NCI-H1694 treated with DMSO at 0.1 percent for 48 hours (cell line): ENCODE measurements at places on chromosomes 2 and 18.
A peak's percentile ranks its signal among the peaks of the same experiment; 100 is the strongest.

GRCh38 chr2:3349211-3349693, 28.4 kb downstream of the EIPR1 start:
- peak; percentile 36 for DNase-seq

- no peak for DNase-seq
Measured at GRCh38 chr18:21960189-21960588, 209.2 kb upstream of the GATA6 start.

DNA sequence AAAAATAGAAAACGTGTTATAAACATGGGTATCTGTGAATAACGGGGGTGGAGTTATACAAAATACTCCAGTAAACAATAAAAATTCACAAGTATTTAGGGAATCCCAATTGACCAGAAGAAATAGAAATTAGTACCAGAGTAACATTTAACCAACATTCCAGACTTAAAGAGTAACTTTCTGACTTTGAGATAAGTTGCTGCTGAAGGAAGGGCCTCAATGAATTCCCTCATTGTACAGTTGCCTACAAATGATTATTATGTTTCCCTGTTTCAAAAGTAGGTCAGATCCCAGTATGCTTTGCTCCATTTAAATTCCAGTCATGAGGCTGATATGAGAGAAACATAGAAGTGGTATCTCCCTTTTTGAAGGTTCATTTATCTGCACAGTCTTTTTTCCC, 88.3 kb upstream of the KCNH7 start:
- no peak for DNase-seq

DNA sequence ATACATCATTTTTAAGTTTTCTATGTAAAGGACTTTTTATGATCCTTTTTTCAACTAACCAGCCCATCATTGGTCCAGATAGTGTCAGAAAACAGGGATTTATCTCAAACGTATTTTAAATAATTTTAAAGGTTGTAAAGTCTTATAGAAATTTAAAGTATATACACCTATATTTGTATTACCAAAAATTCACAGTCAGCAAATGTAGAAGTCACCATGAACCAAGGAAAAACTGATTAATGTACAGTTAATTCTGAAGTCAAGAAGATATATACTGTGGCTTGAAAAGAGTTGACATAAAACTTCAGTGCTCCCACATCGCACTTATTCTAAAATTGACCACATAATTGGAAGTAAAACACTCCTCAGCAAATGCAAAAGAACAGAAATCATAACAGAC, 52.4 kb upstream of the MAP2 start:
- no peak for DNase-seq

- no peak for DNase-seq
Measured at GRCh38 chr2:42922790-42923579, 130.6 kb upstream of the HAAO start.

DNA sequence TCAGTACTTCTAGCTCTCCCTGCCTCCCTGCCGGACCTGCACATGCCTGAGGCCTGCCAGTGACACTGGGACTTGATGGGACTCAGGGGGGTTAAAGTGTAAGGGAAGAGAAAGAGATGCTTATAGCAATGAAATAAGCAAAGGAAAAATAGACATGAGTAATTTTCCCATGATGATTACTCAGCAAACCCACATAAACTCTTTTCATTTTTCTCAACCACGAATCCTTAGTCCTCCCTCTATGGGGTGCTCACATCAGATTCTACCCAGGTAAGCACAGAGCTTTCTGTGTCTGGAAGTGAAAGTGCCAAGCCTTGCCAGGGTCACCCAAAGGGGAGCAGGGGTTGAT, 44.8 kb upstream of the ANKRD62 start:
- no peak for DNase-seq

- DNase-seq = peak; percentile 45
Measured at GRCh38 chr2:50955081-50955480, 76.9 kb downstream of the NRXN1 start.

- DNase-seq = no peak
Measured at GRCh38 chr2:25651782-25652455, 21.5 kb downstream of the DTNB start.

DNA sequence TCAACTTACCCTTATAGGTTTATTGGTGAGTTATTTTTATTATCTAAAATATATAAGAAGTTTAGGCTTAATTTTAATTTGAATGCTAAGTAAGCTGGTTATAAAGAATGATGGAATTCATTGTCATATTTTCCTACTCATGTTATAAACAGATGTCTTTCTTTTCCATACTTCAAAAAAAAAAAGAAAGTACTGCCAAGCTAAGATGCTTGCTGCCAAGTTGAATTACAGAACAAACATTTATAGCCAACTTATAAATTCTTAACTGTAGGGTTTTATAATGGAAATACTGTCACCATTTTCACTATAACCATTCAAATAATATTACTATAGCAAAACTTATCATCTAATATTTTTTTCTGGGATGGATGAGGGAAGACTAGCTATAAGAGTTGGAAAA, 676.0 kb downstream of the NRXN1 start:
- DNase-seq = no peak

DNA sequence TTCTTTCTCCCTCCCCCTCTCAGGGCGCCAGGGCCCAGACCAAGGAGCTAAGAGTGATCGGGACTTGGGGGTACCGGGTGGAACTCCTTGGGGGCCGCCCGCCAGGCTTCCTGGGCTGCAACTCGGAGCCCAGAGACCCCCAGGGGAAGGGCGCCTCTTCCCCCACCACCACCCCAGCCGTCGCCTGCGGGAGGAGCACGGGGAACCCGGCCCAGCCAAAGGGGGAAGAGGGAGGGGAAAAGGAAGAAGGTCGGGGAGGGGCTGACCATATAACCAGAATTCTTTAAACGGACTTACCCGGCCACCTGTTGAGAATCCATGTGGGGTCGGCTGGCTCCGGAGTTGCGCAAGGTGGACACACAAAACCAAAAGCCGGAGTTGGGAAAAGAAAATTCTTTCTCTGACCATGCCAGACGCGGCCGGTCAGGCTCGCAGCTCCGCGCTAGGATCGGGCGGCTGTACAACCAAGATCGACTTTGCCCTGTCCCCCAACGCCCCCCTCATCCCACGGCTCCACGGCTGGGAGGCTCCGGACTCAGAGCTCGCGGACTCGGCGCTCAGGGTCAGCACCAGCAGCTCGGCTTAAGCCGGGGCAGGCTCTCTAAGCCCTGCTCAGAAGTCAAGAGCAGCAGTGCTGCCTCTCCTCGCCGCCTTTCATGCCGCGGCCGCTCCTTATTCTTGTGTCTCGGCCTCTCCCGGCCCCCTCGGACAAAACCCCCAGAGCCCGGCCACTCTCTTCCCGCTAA, 6.3 kb upstream of the SIX3 start:
- DNase-seq = peak; percentile 8

DNA sequence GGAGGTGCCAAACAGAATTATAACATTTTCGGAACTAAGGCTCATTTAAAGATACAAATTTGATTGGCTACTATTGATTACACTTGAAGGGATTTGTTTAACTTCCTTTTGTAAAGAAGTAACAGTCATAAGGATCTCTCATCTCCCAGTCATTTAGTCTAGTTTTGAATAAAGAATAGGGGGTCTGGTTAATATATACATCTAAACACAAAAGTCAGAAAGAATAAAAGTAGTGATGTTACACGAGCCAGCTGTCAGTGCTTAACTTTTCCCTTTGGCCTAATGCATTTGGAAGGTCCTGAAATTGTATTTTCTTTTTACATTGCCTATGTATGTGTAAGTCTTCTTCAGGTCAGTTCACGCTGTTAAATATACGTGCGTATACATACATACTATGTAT, 8.1 kb downstream of the SEPTIN2 start:
- no peak for DNase-seq

- DNase-seq = no peak
Measured at GRCh38 chr2:209933499-209934483, 68.6 kb upstream of the RPE start.

DNA sequence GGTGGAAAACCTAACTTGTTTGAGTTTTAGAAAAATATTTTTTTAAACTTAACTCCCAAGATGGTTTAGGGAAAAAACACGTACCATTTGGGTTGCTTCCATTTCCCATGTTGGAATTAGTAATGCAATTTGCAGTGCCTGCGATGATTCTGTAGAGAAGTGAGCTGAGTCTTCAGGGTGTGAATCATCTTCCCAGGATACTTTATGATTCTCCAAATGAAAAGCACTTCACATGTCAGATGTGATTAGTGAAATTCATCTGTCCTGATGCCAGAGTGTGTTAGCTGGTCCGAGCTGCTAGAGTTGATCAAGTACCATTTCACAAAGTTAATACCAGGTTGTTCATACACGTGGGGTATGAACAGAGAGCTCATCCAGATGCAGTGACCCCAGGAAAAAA, 59.1 kb downstream of the ACOXL start:
- DNase-seq = no peak

- DNase-seq = no peak
Measured at GRCh38 chr18:3248062-3248657, 559 bp downstream of the MYL12A start.

DNA sequence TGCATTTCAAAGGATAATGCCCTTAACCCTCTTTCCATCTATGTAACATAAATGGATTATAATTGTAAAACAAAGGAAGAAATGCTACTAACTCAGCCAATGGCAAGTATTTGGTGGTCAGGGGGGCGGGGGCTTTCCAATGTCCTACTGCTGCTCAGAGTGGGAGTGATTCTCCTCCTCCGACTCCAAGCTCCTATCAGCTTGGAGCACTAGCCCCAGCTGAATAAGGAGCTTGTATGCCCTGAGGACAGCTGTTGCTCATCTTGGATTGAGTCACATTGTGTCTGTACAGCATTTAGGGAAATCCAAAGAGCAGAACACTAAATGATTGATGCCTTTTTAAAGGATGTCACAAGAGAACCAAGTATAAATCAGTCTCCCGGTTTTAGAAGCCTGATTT, 105.6 kb upstream of the ZNF521 start:
- no peak for DNase-seq

DNA sequence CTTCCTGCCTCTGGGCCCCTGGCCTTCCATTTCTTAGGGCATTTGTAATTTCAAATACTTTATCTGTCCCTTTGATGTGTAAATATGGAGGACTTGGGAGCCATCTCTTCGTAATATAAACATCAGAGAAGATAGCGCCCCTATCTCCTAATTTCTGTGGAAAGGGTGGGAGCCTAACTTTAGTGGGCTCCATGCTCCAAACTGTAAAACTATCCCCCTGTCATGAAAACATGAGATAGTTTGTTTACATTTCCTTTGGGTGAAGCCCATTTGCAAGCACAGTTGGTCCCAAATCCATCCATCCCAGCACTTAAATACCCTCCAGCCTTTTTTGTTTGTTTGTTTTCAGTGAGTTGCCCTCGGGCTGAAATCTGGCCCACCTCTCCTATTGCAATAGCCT, 782.6 kb upstream of the FSHR start:
- DNase-seq = no peak

DNA sequence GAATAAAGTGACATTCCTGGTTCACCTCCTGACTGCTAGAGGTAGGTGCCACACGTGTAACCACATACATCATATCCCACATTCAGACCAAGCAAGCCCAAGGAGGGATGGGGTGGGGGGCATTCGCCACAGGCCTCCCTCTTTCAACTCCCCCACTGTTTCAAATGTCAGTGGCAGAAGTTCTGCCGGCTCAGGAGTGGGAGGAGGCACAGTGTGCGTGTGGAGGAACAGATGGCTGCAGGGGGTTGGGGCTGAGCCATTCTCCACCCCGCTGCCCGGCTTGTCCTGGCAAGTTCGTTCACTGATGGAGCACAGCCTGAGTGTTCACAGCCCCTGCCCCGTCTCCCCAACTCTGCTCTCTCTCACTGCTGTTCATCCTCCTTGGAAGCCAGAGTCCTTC, 75.4 kb upstream of the TANC1 start:
- peak; percentile 93 for DNase-seq

DNA sequence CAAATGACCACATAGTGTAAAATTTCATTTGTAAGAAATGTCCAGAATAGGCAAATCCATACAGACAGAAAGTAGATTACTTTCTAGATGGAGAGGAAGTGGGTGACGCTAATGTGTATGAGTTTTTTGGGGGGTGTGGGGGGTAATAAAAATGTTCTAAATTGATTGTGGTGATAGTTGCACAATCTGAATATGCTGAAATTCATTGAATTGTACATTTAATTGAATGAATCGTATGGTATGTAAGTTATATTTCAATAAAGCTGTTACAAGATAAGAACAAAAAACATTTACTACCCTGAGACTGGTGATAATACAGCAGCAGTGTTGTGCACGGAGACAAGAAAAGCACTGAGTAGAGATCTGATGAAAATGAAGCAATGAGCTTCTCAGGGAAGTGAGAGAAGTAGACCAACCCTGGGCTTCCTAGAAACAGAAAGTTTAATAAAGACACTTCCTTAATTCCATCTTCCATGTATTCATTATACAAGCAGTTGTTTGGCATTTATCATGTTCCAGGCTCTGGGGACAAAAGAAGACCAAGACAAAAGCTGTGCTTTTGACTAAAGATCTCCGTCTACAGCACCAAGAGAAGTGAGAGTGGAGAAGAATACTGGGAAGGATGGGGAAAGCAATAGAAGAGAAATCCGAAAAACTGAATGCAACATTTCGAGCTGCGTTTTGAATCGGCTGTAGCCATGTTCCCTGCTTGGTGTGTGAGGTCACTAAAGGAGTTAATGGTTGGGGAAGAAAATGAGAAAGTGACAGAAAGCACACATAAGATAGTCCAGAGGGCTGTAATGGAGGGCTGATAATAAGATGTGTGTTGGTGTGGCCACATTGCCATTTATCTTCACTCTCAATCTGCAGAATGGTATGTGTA, 1.8 kb upstream of the PDE11A start:
- no peak for DNase-seq

DNA sequence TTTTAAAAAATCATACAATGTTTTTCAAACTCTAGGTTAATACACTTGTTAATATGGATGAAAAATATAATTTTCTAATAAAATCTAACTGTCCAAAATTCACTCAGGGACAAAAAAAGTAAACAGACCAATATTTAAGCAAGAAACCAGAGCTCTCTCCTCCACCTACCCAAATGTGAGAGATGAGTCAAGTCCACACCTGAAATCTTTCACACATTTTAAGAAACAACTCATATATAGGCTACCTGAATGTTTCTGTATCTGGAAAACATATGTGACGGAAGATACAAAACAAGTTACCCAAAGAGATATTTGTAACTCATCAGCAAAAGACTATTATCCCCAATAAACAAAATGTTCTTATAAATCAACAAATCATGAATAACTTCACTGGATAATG, 20.2 kb downstream of the ZNF516 start:
- DNase-seq = no peak

GRCh38 chr2:185793532-185794345, 55.1 kb downstream of the FSIP2 start:
- DNase-seq = no peak

DNA sequence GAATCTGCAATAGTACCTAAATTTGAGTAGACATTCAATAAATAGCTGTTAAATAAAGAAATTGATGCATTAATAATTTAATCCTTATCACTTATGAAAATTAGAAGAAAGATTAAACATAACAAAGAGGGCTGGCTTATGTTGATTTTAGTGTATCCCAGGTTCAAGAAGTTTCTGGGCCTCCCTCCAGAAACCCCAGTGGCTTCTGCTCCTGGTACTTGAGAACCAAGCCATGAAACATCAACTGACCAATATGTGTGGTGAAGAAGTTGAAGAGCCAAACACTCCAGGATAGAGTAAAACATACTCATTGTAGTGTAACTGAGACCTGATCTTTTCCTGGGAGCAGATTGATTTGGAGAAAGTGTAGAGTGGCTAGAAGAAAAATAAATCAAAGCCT, 1465.7 kb upstream of the PIK3C3 start:
- DNase-seq = no peak

- no peak for DNase-seq
Measured at GRCh38 chr2:5926871-5927512, 234.8 kb downstream of the SOX11 start.

GRCh38 chr2:40480596-40480995, 28.7 kb upstream of the SLC8A1 start:
- no peak for DNase-seq

GRCh38 chr2:26607698-26608097, 33.5 kb downstream of the CIB4 start:
- DNase-seq = no peak
